ENCODE measurements at places on chromosomes 12 and 14.

- no peak for DNase-seq
These were observed 148.9 kb downstream of the PPM1H start for GRCh38 chr12:62785941-62786559.

DNA sequence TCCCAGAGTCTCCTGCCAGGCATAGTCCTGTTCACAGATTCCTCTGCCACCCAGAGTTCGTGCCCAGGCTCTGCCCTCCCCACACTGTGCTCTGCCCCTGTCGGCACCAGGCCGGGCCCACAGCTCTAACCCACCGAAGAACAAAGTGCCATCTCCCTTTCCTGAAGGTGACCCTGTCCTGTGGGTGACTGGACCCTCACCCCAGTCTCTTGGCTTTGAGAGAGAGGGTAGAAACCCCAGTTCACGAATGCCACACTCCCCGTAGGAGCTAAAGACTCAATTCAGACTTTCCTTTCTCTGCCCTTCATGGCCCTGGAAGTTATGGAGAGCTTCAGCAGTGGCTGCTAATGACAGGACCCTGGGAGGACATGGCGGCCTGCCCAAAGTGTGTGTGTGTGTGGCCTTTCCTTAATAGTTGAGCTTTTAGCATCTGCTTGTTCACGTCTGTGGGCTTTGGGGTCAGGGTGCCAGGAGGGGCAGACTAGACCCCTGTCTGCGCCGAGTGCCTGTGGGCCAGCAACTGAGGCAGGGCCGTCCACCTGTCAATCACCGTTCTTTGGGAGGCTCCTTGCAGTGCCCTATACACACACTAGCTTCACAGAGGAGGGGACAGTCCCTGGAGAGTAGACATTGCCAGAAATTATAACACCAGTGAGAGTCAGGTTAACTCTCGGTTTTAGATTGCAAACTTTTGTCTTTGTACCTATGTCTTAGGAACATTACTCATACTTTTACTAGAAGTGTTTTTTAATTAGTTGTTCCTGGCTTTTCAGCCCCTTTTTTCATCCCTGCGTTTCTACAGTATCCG lies 84.6 kb upstream of the DYNC1H1 start:
- DNase-seq, result no peak

GRCh38 chr14:94491511-94491910 lies 15.5 kb upstream of the SERPINA9 start:
- DNase-seq, result no peak

DNA sequence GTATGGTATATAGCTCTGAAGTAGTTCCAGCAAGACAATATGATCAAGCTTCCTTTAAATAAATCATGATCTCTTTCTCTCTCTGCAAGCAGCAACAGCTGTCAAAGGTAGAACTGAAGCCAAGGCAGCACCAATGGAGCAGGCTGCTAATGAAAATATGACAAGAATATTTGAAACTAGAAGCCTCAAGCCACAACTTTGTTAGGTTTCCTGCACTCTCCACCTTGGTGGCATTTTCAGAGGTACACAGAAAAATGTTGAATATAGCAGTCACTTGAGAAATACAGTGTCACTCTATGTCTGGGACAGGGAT lies 43.8 kb upstream of the PSMA6 start:
- DNase-seq, result no peak

- no peak for DNase-seq
These were observed 16.3 kb downstream of the AKAP6 start for GRCh38 chr14:32345311-32345791.

DNA sequence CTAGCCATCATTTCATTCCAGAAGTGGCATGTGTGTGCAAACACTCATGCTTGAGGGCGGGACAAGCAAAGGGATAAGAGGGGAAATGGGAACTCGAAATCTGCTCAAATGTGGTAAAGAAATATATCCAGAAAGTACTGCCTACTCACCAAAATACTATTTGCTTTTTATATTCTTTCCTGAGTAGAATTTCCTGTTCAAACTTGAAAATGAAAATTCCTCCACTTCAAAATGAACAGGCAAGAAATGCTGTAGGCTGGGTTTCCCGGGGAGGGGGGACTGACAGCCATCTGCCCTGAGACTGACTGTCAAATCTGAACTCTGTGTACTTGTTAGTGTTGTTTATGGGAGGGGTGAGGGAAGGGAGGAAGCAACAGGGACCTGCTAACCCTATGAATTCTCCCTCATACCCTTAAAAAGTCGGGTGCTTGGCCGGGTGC lies 34.6 kb downstream of the NTF3 start:
- DNase-seq, result no peak

GRCh38 chr12:2286047-2286446 lies 233.3 kb downstream of the CACNA1C start:
- DNase-seq, result no peak

- DNase-seq, result no peak
These were observed 15.9 kb downstream of the DENND5B start for GRCh38 chr12:31574803-31575575.

- DNase-seq, result no peak
These were observed 213.7 kb upstream of the SYT10 start for GRCh38 chr12:33653362-33653761.

GRCh38 chr14:23468704-23469126 lies 788 bp upstream of the NGDN start:
- DNase-seq, result no peak

Measured in cortex of kidney (tissue), 1 donor.